ENCODE measurements at places on chromosomes 6 and 20.

GRCh38 chr6:251920-252319 is 40.4 kb upstream of the DUSP22 start:
- DNase-seq: no peak

GRCh38 chr20:25281541-25281991 is 33.7 kb downstream of the PYGB start:
- no peak for DNase-seq

DNA sequence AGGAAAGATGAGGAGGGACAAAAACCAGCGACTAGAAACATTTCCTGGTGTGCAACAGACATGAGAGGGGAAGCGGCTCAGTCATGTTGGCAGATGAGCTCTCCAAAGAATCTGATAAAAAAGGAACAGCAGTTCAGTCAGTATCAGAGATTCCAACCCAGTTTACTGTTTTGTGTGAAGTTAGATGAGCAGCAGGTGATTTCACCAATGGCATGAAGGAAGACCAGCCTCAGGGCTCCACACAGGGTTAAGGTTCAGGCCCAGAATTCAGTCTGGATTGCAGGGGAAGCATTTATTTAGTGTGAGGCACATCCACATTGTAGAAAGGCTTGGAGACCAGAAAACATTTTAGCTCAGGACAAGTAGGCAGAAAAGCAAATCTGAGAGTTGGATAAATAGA is 317.8 kb downstream of the C6orf118 start:
- DNase-seq: no peak

DNA sequence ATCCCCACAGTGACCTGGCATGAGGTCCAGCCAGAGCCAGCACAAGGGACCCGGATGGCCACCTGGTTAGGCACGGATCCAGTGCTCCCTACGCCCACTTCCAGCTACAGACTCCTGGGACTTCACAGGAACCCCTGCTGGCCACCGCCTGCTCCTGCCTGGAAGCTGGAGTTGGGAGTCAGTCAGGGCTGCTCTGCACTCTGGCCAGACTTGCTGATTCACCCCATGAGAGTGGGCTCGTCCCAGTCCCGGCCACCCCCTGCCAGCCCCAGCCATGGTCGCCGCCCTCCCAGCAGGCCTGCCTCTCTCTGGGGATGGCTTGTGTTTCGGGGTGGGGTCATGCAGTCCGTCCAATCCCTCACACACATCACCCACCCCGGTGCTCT is 125.8 kb downstream of the DLL1 start:
- DNase-seq: no peak

DNA sequence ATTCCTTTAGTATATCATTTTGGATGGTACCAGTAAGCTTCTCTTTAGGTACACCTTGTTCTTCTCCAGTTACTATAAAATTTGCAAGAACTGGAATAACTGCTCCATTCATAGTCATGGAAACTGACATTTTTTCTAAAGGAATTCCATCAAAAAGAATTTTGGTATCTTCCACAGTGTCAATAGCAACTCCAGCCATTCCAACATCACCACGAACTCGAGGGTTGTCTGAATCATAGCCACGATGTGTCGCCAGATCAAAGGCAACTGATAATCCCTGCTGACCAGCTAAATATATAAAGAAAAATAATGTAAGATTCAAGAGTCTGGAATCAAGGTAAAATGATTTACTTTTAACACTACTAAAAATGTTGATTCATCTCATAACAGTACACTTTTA is 5.3 kb downstream of the MMUT start:
- no peak for DNase-seq

- DNase-seq: no peak
Measured at GRCh38 chr20:57807401-57808263, 97.8 kb upstream of the PMEPA1 start.

GRCh38 chr6:84448331-84448730 is 220.9 kb upstream of the CEP162 start:
- no peak for DNase-seq

DNA sequence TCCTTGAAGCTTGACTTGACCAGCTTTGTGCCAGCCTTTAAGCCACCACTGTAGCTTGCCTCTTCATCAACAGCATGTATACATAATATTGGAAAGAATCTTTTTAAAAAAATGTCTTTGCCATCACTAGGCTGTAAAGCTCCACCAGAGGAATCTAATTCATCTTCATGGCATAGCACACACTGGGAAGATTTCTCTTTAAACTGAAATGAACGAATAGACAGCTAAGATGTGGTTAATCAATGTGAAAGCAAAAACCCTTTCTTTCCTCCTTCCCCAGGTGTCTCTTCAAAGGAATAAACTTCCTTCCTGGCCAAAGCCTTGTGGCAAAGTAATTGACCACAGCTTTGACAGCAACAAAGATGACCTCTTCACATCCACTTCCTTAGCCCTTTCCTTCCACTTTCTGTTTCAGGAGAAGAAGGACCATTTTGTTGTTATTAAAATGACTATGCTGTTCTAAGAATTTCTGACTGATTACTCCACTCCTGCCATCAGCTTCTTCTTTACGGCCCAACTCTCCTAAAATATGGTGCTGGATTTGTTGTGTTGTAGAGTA is 428.7 kb upstream of the SOX4 start:
- DNase-seq: no peak

DNA sequence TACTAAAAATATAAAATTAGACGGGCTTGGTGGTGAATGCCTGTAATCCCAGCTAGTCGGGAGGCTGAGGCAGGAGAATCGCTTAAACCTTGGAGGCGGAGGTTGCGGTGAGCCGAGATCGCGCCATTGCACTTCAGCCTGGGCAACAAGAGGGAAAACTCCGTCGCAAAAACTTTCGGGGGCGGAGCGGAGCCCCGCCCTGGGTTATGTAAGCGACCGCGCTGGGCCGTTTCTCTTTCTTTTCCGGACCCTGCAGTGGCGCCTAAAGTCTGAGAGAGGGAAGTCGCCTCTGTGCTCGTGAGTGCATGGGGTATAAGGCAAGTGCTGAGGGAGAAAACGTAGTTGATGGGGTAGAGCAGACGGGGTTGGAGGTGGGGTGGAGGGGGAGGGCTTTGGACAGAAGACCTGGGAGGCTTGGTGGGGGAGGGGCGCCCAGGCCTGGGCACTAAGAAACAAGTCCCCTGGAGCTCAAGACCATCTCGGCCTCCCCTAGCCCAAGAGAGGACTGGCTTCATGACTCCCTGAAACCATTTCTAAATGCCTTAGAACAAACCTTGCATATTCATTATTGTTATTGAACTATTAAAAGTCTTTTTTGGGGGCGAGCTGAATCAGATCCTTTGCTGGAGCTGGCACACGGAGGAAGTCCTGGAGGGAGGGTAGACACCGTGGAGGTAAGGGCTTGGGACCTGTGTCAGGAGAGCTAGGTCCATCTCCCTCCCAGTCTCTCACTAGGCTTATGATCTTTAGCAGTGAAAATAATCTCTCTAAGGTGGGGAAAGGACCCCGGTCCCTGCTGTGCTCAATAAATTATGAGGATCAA is 2.7 kb upstream of the MICA start:
- peak; percentile 47 for DNase-seq

DNA sequence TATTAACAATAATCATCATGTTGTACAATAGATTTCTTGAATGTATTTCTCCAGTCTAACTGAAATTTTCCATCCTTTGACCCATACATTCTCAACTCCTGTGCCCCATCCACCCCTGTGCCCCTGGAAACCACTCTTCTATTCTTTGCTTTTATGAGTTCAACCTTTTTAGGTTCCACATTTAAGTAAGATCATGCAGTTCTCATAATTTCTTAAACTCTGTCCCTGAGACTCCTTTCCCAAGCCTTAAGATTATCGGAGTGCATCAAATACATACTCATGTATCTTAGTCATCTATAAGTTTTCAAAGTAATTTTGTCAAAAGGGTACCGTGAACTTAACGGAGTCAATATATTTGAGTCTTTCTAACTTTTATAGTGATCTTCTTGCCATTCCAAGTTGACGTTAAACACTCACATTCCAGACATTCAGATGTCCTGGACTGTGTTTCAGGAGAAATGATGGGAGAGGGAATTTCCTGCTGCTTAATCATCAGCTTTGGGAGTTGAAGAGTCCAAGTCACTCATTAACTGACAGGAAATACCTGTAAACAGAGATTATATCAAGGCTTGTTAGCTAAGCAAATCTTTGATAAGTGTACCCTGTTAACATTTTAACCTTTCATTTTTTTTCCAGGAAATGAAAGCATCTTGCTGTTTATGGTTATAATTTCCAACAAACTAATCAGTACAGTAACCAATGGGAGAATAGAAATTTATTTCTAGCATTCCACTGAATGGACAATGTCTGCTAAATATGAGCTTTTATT is 73.3 kb downstream of the ADGRG6 start:
- peak; percentile 36 for DNase-seq

DNA sequence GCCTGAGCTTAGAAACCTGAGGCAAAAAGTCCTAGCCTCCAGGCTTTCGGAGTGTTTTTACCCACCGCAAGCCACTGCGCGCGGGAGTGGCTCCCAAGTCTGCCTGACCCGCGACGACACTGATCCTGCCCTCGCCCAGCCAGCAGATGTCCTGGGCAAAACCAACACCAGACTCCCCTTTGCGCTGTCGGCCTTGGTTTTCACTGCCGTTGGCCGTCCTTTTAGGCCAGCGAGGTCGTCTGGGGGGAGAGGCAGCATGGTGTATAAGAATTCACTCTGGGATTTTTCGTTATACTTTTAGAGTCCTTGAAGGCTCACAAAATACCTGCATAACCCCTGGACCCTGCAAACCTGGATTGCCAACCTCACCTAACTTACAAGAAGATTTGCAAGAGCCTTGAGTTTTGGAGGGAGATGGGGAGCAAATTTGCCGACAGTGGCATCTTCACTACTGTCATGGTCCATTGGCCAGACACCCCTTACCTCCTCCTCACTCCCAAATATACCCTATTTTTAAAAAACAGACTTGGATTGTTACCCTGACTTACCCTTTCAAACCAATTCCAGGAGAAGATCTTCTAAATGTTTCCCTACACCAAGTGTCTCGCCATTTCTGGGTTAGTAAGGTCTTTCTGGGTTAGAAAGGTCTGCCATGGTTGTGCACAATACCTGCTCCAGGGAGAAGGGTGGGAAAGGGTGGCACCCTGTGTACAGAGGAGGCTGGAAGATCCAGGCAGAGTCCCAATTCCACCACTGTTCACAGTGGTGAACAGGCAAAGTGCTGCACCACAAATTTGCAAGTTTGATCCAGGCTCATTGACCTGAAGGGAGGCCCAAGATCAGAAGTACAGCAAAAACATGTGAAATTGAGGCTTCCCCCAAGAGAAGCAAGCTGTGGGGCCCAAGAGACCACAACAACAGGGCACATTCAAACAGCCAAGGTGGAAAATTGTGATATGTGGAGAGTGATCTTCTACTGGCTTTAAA is 4.4 kb downstream of the FOXA2 start:
- DNase-seq: no peak

GRCh38 chr6:7125290-7125689 is 17.5 kb downstream of the RREB1 start:
- DNase-seq: no peak

- no peak for DNase-seq
Measured at GRCh38 chr6:11237956-11238355, 5.5 kb upstream of the NEDD9 start.

DNA sequence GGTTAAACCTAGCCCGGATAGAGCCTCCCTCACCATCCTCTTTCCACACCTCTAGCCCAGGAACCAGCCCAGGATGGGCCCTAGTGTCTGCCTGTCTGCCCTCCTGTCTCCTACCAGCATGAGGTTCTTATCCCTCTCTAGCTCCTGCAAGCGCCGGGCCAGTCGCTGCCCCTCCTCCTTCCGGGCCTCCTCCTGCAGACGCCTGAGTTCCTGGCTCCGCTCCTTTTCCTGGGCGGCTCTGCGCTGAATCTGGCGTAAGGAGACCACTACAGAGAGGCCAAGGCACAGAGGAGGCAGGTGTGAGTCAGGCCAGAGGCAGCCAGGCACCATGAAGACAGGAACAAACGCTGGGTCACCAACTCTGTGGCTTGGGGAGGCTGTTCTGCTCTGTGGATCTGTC is 4.3 kb upstream of the PSORS1C2 start:
- DNase-seq: no peak

- no peak for DNase-seq
Measured at GRCh38 chr20:49685809-49686208, 27.9 kb downstream of the B4GALT5 start.

DNA sequence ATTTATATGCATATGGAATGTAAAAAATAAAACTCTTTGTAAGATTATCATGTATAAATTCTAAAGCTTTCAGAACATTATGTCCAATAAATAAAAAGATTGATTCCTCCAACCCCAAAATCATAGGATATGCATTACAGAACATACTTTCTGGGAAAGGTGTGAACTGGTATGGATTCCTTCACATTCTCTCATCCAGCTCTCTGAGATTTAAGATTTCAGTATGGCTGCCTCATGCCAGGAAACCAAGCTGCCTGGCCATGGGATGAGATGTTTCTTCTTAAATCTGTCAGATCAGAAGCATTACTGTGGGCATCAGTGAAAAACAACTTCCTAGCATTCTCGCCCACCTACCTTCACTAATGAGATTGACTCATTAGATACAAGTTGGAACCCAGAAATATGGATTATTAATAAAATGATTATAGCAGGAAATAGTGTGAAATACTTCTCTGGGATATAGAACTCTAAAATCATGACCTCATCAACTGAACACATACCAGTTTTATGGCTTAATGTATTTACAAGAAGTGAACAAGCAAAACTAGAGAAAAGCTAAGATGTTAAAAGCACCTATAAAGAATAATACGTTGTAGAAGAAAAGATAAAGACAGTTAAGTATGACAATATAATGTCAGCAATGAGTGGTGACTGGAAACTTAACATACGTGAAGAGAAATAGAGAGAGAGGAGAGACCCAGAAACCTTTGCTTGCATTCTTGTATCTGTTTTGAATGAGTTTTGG is 171.6 kb upstream of the PHACTR1 start:
- DNase-seq: no peak

DNA sequence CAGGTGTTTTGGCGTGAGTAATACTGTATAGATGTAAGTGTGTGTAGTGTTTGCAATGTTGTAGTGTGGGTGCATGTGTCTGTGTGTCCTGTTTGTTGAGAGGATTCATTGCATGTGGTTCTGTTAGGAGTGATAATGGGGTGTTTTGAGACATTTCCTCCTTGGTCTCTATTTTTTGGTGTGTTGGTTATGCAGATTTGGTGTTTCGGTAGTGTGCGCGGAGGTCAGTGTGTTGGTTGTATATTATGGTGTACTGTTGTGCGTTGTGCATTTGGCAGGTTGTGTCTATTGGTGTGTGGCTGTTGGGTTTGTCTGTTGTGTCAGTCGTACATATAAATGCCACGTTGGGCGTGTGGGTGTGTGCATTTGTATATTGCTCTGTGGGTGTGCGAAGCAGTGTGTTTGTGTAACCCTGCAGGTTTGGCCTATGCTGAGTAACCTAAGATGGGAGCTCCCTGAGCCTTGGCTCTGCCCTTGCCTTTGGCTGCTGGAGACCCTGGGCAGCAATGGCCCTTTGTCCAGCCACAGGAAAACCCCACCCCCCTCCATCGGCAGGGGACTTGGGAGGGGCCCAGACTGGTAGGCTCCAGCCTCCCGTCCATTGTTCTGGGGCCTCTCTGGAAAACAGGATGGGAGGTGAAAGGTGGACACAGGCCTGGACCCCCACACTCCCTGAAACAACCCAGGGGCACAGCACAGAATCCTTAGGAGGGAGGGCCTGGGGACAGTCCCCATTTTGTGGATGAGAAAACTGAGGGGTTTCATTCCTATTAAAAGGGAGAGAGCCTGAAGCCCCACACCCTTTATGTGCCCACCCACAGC is 10.3 kb upstream of the ID1 start:
- peak; percentile 52 for DNase-seq
